CD4-positive, alpha-beta T cell (primary cell): ENCODE measurements at places on chromosomes 16 and 17.
A peak's percentile ranks its signal among the peaks of the same experiment; 100 is the strongest.

GRCh38 chr17:51500454-51500853 lies 240.1 kb downstream of the UTP18 start:
- H3K4me3 ChIP-seq, result no peak overlapping the region
- no peak for DNase-seq
- no peaks in the 10 kb centered on the region for H3K4me1 ChIP-seq
- H3K27me3 ChIP-seq, result no peaks in the 10 kb centered on the region
- no peaks in the 10 kb centered on the region for H3K36me3 ChIP-seq

DNA sequence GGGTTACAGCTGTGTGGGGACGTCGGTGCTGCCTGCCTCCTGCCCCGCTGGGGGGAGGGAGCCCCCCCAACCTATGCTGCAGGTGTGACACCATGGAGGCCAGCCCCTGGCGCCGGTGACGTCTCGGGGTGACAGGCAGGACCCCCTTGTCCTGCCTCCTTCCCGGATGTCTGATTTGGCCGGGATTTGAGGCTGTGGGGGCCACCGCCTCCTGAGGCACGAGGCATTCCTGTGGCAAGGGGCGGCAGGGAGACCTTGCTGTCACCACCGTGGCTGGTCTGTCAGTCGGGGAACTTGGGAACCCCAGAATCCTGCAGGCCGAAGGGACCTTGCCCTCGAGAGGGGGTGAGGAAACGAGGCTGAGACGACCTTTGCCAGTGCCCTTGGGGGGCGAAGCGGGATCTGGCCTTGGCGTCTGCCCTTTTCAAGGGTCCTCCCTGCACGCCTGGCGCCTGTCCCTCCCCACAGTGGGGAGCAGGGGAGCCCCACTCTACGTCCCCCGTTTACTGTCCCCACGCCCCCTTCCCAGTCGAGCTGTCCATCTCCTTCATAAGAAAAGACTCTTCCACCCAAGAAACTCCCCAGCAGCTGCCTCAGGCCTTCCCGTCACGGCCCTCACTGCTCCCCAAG lies 74.4 kb downstream of the METRNL start:
- no peaks in the 10 kb centered on the region for H3K36me3 ChIP-seq
- peak; percentile 13 for DNase-seq
- H3K27me3 ChIP-seq, result no peaks in the 10 kb centered on the region
- H3K27ac ChIP-seq, result no peak overlapping the region
- H3K4me1 ChIP-seq, result peaks cover 12% of the 10 kb centered on the region
- H3K4me3 ChIP-seq, result no peak overlapping the region

DNA sequence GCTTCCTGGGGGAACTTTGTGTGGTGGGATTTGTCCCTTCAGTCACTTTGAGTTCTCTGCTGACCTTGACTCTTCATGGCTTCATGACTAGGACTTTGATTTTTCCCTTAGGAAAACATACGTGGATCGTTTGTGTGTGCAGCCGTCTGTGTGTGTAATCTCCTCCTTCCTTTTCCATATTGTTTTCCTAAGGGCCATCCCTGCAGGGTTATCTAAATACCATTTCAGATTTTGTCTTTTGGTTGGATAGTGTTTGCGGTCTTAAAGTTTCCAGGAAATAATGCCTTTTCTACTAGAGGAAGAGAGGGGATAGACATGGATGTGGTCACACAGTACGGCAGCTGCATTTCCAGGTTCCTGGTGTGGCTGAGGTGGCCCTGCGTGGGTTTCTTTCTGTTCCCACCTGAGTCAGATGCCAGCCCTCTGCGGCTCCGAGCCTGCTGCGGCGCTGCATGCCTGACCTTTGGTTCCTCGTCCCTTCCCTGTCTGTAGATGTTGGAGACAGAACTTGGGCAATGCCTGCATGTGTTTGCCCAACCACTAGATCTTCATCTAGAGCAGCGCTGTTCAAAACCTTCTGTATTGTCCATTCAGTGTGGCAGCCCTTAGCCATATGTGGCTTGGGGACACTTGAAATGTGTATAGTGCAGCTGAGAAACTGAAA lies 72.0 kb upstream of the LGALS9 start:
- peaks cover 13% of the 10 kb centered on the region for H3K36me3 ChIP-seq
- H3K27ac ChIP-seq, result no peak overlapping the region
- H3K27me3 ChIP-seq, result no peaks in the 10 kb centered on the region
- DNase-seq, result no peak
- no peaks in the 10 kb centered on the region for H3K4me1 ChIP-seq

- no peaks in the 10 kb centered on the region for H3K27me3 ChIP-seq
- DNase-seq, result no peak
- no peak overlapping the region for H3K27ac ChIP-seq
- peaks cover 42% of the 10 kb centered on the region for H3K4me1 ChIP-seq
- no peaks in the 10 kb centered on the region for H3K36me3 ChIP-seq
Measured at GRCh38 chr17:50423553-50424159, 2.4 kb upstream of the ACSF2 start.

DNA sequence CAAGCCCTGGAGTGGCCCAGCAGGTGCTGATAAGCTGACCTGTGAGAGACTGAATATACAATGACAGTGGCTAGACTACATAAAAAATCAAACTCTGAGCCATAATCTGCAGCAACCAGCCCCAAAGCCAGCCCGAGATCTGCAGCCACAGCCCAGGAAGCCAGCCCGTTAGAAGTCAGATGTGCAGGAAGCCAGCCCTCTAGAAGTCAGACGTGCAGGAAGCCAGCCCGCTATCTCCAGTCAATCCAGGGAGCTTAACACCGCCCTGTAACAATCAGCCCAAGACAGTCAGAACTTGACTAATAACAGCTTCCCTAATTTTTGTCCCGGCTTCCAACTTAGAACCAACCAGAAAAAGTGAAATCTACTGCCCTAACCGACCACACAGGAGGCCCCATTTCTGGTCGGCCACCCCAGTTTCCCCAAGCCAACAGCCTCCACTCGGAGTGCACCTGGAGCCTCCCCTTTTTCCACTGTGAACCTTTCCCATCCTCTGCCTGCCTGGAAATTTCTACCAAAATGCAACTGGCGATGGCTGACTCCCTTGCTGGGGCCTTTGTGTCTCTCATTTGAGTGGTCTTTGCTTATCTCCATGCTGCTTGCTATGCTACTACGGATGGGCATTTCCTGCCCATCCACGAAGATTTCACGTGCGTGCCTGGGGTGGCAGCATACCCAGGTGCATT lies 769.3 kb downstream of the KCNJ18 start:
- H3K4me1 ChIP-seq, result no peaks in the 10 kb centered on the region
- no peak for DNase-seq
- no peaks in the 10 kb centered on the region for H3K36me3 ChIP-seq
- no peak overlapping the region for H3K4me3 ChIP-seq

DNA sequence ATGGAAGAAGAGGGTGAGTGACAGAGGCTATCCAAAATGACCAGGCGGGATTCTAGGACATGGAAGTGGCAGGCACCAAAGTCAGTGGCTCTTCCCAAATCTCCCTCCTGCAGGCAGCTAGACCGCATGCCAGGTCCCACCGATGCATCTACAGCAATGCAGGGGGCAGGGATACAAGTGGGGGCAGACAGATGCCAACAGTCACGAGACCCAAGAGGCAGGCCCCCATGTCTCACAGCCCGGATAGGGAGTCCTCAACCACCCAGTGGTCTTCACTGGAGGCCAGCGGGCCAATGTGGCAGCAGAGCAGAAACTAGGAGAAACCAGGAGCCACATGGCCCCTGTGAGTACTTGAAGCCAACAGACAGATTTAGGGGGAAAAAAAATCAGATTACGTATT lies 20.0 kb downstream of the NPLOC4 start:
- H3K27ac ChIP-seq, result no peak overlapping the region
- no peak overlapping the region for H3K4me3 ChIP-seq
- no peak for DNase-seq
- H3K27me3 ChIP-seq, result no peaks in the 10 kb centered on the region
